Activated CD4-positive, alpha-beta T cell treated with anti-CD3 and anti-CD28 coated beads, Interleukin-2, amount 10 ng/mL, durations not matched to agents 7 days and 5 days (primary cell): ENCODE measurements at places on chromosomes 4 and X.
A peak's percentile ranks its signal among the peaks of the same experiment; 100 is the strongest.

DNA sequence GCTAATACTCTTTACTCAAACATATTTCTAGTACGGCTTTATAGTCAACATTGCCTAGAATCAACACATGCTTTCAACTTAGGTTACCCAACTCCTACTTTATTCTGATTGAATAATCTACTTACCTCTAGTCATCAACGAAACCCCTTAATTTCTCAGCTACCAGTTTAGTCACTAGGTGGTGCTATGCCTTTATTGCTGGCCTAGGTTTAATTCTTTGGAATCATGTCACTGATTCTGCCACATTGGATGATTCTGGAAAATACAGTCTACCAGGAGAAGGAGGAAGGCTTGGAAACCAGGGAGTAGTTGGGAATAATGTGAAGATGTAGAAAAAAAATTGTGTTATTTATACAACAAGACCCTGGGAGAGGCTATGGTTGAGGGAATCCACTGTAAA is 167.7 kb downstream of the DCAF12L2 start:
- no peak for DNase-seq

- no peak for DNase-seq
Measured at GRCh38 chr4:21872101-21872500, 76.5 kb downstream of the KCNIP4 start.

DNA sequence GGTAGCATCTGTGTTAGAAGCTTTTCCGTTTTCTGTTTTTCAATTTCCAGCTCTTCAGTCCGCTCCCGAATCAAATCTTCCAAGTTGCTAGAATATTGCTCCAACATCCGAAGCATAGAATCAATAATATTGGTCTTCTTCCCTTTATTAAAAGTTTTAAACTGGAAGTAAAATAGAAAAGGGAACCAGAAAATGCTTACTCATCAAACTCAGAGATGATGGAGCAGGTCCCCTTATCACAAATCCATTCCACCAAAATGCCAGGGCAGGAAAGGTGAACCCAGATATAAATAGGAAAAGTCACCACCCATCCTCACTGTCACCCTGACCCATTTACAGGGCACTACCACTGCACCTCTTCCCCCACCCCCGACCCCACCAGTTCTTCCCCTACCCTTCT is 89.0 kb downstream of the GUCY2F start:
- DNase-seq: no peak

DNA sequence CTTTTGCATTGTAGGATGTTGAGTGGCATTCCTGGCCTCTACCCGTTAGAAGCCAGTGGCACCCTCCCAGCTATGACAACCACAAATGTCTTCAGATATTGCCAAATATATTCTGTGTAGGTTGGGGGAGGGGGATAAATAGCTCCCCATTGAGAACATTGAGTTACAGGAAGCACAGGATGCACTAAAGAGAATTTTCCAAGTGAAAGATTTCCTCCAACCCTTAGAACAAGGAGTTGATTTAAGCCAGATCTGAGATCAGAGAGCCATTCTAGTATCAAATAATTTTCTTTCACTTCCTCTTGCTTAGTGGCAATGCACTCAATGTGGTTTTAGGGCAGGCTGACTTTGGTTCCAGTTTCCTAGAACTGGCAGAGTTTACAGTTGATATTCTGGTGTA is 436.6 kb downstream of the C4orf33 start:
- DNase-seq: peak; percentile 20

DNA sequence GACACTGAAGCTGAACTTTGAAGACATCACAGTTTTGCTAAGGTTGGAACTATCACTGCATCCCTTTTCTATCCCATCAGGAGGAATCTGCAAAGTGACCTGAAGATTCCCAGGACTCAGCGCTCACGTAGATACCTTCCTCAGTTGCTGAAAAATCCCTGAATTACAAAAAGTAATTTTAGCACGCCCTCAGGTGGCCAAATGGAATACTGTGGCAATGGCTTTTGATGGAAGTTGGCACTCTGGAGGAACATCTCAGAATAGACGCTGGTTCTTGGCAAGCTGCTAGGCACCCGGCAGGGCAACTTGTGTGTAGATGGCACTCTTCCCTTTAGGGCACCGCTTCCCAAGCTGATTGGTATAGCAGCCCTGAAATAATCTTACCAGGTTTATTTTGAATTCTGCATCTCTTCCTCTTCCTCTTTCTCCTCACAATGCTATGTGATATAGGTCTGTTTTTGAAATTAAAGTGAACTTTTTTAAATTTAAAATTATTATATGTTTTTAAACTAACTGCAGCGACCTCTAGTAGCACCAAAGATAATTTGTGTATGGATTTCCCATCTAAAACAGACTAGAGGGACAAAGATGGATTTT is 16.3 kb upstream of the ESX1 start:
- DNase-seq: peak; percentile 31

- DNase-seq: no peak
Measured at GRCh38 chr4:149465955-149466354, 349.7 kb downstream of the IQCM start.
